ENCODE measurements at places on chromosomes 1 and 21.

DNA sequence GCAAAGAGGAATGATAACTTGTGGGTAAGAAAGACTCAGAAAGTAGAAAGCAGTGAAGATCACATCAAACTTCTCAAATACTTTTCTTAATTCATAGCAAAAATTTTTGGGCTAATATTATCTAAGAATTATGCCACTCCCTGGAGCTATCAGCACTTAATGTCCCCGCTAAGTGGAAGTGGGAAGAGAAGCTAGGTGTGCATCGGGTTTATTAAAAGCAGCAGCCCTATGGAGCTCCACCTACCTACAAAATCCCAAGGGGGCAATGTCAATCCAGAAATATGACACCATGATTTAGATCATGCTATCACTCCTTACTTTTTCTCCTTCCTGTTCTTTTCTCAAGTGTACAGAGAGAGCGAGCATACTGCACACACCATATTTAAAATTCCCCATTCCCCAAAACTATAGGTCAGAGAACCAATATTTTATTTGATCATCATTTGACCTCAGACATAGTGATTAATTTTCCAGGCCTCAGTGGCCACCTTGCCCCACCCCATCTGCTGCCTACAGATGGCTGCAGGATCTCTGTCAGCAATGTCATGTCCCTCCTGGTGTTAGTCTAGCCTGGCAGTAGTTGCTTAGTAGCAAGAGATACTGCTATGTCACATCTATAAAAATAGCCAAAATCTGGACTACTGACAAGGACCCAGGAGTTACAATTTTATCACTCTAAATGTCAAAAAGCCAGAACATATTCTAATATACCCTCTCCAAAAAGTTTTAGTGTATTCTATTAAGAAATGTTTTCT, 66.6 kb downstream of the MAP3K21 start:
- no peak for DNase-seq

DNA sequence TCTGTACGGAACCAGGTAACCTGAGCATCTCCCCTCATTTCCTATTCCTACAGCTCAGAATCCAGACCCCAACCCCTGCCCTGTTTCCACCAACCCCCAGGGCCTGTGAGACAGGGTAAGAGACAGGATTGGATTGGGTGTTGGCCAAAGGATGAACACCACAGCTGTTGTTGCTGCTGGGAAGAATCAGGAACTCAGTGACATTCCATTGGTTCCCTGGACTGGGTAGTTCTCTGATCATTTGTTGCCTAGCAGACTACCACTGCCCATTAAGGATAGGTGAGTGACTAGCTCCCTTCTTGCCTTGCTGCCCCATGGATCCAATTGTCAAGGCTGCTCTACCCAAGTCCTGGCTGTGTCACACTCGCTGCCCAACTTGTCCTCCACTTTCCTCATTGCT, 10.0 kb downstream of the NCSTN start:
- no peak for DNase-seq

DNA sequence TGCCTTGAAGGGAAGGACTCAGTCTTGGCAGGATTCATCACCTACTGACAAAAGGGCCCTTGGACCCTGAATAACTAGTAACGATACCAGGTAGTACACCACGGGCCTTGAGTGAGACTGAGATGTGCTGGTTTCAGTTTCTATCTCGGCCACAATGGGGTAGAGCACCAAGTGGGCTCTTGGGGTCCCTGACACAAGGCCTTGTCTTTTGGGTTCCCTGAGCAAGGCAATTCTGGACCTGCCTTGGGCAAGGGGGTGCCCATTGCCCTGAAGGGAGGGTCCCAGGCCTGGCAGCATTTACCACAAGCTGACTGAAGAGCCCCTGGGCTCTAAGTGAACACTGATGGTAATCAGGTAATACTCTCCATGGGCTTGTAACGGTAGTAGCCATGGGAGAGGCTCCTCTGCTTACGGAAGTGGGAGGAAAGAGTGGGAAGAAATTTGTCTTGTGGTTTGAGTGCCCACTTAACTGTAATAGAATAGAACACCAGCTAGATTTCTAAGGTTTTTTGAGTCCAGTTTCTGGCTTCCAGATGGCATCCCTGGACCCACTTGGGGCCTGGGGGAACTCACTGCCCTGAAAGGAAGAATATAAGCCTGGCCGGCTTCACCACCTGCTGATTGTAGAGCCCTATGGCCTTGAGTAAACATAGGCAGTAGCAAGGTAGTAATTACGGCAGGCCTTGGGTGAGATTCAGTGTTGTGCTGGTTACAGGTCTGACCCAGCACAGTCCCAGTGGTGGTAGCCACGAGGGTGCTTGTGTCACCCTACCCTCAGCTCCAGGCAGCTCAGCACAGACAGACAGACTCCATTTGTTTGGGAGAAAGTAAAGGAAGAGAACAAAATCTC, 58.5 kb downstream of the WDR4 start:
- no peak for DNase-seq

DNA sequence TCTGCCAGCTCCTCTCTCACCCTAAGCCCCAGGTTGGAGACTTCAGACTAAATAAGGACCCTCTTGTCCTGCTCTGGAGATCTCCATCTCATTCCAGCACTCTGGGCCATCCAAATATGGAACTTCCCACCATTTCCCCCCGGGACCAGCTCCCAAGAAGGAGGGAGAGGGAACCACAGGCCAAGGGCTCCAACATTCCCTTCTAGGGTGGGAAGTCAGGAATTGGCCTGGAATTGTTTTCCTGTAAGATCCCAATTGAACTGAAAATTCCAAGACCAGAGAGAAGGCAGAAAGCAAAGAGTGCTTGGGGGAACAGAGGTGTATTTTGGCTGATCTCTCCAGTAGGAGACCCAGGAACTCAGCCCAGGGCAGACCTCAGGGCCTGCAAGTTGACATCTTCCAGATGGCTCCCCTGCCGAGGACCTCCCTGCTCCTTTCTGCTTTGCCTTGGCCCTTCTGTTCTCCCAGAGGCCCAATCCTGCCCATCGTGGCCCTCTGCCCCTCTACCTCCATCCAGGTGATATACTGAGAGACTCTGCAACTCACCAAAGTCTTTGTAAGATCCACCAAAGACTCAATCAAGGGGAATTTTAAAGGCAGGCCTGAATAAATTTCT, 14.9 kb downstream of the CSRP1 start:
- DNase-seq = no peak

DNA sequence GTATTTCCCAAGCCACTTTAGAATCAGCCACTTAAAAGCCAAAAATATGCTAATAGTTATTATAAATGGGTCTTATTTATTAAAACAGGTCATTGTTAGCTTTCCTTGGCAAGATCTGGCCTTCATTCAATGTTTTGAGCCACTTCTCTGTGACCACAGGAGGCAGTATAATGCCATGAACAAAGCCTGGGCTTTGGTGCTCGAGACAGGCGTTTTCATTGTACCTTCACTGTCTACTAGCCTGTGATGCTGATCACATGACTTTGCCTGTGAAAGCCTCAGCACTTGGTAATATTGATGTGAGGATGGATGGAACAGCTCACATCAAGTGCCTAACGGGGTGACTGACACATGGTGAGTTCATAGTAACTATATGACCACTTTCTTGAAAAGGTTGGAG, 217.0 kb downstream of the RWDD3 start:
- DNase-seq = peak; percentile 24

- no peak for DNase-seq
These were observed 792 bp downstream of the SNX7 start for GRCh38 chr1:98662356-98662670.

DNA sequence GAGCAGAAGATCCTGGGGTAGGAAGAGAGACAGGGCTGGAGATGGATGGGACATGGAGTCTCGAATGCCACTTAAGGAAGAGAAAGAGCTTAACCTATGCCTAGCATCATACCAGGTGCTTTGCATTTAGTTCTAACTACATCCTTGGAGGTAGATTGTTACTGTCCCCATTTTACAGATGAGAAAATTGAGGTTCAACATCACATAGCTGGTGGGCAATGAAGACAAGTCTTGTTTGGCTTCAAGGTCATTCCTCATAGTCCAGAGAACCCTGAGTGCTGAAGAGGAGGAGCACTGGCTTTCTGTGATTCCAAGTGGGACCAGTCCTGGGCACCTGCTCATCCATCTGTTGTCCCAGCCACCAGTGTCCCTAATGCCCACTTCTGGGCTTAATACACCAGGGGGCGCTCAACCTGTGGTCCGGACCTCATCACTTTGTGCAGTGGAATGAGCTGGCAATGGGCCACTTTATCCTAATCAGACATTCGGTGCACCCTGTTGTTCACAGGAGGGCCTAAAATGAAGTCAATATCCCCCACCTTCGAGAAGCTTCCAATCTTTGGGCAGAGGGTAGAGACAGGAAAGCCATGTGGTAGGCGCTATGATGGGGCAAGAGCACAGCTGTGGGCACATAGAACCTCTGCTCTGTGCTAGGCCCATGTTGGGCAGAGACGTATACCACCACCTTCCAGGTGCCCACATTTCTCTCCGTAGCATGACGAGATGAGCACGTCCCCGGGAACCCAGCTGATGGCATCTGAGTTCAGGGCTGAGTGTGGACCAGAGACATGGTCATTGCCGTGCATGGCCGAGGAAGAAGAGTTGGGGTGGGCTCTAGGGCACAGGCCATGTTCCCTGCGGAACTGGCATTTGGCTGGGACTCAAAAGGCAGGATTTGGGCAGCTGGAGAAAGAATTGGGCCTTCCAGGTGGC, 9.2 kb downstream of the RPS6KA1 start:
- no peak for DNase-seq

DNA sequence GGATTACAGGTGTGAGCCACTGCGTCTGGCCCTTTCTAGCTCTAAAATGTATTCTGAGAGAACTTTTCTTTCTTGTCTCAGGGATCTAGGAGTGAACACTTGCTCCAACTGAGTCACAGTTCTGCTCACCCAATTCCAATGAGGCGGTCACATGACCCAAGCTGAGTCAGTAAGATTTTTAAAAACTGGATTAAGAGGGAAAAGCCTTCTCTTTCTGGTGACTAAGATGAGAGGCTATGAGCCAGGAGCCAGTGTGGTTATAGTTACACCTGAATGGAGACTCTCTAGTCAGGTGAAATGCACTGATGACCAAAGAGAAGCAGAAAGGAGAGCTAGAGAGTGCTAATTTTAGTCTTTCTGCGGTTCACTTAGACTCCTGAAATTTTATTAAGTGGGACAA, 9.5 kb upstream of the DEPDC1 start:
- no peak for DNase-seq

GRCh38 chr1:230626232-230626631, 16.0 kb upstream of the COG2 start:
- no peak for DNase-seq

- DNase-seq = peak; percentile 54
These were observed at the start of gene SELENON for GRCh38 chr1:25799935-25800702. SELENON (plus strand) TSS chr1:25800193; CDS start chr1:25800231, 38 bp downstream.

GRCh38 chr1:184388319-184388889, 1.6 kb downstream of the C1orf21 start:
- no peak for DNase-seq

GRCh38 chr1:25664357-25665199, 48.0 kb downstream of the MAN1C1 start:
- no peak for DNase-seq

DNA sequence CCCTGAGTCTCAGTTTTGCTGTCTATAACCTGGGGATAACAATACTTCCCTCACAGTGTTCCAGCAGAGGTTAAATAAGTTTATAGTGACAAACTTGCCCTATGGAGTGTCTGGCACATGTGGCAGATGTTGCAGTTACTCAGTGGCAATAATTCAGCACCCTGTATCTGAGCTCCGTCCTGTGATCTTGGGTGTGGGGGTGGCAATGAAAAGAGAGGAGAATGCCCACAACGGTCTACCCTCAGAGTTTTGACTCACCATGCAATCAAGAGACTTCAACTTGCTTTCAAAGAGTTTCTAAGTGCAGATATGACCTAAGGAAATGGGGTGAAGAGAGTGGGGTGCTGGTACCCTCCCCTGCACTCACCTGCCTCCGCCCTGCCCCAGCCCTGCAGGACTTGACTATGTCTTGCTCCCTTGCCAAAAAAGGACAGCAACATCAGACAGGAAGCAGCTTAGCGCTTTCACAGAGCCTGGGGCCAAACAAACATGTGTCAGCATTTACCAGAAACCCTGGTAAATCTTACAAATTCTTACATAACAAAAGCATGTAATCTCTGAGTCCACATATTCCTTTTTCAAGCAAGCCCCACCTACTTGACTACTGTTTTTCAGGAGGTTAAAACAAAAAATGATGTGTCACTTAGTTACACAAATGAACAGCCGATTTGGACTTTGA, 185.1 kb upstream of the CAMK1G start:
- DNase-seq = no peak

DNA sequence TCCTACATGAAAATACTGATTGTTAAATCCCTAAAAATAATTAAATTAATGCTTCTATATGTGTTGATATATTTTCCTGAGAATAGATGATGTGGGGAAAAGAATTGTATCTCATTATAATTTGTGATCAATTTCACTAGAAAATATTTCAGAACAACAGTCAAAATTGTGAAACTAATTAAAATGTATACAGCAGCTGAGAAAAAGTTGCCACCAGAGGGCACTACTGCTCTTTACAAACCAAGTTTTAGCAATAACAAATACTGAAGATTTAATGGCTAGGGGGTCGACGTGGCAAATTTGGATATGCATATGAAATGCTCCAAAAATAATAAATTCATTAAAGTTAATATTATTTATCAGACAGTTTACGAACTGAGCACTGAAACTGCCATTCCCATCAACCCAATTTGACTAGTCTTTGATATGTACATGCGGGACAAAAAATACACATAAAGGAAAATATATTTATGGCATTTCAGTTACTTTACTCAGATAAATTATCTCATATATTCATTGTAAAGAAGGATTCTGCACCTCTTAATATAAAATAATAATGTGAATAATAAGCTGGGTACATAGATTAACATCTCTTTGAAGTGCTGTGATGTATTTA, 96.3 kb upstream of the TMPRSS15 start:
- DNase-seq = no peak

- no peak for DNase-seq
These were observed 300.9 kb downstream of the BRINP3 start for GRCh38 chr1:190176776-190177175.

DNA sequence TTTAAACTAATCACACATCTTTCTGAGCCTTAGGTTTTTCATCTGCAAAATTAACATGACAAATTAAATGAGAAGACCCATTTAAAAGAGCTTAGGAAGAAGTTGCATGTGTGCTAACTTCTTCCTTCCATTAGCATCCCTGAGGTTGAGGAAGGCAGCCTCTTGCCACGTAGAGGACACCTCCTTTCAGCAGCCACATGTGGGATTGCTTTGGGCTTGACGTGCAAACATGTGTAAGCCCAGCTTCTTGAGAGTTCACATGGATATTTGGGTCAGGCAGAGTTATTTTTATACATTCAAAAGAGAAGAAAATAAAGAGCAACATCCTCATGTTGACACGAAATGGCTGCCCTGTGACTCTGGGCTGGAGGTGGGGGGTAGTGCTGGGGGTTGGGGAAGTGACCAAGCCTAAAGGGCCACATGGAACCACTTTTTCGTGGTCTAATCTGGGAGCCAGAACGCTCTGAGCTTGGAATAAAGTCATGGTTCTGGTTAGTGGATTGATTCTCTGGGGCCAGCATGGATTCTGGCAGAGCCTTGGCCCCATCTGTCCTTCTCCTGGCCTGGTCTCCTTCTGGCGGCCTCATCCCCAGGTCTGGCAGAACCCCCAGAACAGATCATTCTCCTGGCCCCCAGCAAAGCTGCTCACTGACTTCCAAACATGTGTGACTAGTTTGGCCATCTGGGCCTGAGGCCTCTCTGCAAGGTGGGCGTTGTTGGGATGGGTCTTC, 137.1 kb upstream of the USP24 start:
- DNase-seq = no peak

GRCh38 chr1:5373281-5373680, 618.9 kb downstream of the NPHP4 start:
- no peak for DNase-seq
